Stimulated activated CD4-positive, alpha-beta T cell treated with anti-CD3 and anti-CD28 coated beads, TNF-alpha, amount 100 ng/mL, for 1 hour (primary cell): ENCODE measurements at places on chromosomes 3 and 15.

- no peak for DNase-seq
Measured at GRCh38 chr3:95351158-95351557, 1288.3 kb downstream of the NSUN3 start.

- no peak for DNase-seq
Measured at GRCh38 chr3:97938444-97938843, 33.8 kb downstream of the RIOX2 start.

- no peak for DNase-seq
Measured at GRCh38 chr3:100257586-100257985, 3.2 kb upstream of the TBC1D23 start.

DNA sequence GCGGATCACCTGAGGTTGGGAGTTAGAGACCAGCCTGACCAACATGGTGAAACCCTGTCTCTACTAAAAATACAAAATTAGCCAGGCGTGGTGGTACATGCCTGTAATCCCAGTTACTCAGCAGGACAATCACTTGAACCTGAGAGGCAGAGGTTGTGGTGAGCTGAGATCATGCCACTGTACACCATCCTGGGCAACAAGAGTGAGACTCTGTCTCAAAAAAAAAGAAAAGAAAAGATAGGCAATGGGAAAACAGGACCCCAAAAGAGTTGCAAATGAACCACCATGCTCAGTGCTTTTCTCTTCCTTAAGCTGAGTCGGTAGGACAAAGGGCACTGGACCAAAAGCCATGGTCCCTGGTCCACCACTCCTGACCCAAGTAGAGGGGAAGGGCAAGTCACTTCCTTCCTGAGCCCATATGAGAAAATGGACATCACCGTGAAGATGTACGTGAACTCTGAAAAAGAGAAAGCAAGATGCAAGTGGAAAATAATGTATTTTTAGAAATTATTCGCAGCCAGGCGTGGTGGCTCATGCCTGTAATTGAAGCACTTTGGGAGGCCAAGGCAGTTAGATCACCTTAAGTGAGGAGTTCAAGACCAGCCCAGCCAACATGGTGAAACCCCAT lies 2.6 kb downstream of the ITGB5 start:
- DNase-seq, result no peak

DNA sequence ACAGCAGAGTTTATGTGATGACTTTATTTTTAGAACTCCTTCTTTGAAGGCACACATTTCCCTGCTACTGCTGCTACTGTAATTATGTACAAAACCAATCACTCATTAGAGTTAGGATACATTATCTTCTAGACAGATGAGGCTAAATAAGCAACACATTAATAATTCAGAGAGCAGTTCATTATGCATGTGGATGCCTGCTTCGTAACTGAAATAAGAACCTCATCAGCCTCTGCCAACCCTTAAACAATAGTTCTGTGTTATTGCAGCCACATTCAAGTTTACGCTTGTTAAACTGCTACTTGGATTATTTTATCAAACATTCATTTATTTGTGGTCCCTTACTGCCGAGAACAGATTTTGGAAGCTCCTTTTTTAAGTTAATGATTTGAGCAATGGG lies 52.5 kb upstream of the C15orf61 start:
- DNase-seq, result no peak

DNA sequence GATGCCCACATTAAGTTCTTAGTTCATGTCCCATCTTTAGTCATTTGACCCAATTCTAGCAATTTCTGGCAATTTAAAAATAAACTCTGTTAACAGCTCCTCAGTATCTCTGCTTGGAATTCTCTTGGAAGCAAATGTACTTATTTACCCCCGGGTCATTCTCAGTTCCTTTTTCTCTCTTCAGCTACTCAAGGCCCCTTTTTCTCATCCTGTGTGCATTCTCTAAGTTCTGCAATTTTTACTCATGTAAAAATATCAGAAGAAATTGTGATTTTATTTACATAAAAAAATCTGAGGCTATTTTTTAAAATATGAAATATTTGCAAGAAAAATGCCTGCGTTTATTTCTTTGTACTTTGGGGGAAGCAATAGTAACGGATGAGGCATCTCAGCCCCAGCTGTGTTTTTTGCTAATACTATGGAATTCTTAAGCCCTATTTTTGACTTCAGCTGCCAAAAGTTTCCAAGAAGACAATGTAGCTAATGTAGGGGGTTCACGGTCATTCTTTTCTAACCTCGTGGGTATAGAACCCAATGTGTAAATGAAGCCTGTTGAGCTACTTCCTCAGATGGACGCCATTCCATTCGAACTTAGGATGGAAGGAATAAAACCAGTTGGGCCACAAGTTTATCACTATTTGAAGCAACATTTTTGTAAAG lies 20.0 kb downstream of the CERS3 start:
- DNase-seq, result no peak

- DNase-seq, result no peak
Measured at GRCh38 chr15:33825453-33825852, 142.8 kb upstream of the CHRM5 start.

DNA sequence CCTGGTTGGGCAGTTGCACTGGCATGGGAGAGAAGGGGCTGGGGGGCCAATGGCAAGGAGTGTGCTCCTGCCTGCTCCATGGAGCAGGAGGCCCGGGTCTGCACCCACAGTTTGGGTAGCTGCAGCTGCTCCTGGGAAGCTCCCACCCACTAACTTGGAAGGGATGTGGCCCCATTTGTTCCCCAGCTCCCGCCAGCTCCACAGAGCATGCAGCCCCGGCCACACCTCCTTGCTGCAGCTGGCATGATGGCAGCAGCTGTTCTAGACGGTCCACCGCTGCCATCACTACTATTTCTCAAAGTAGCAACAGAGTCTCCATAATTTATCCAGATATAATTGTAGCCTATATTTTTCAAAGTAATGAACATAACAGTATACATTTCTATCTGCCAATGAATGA lies 65.8 kb downstream of the PIK3CB start:
- DNase-seq, result no peak

GRCh38 chr3:37907906-37908305 lies 46.2 kb downstream of the CTDSPL start:
- DNase-seq, result no peak

GRCh38 chr15:70741677-70742293 lies 21.6 kb downstream of the UACA start:
- no peak for DNase-seq

GRCh38 chr3:178507507-178508442 lies 28.5 kb upstream of the KCNMB2 start:
- DNase-seq, result no peak

GRCh38 chr3:64247991-64248646 lies 22.9 kb upstream of the PRICKLE2 start:
- no peak for DNase-seq

GRCh38 chr3:27507515-27508266 lies 23.5 kb upstream of the SLC4A7 start:
- DNase-seq, result no peak

- DNase-seq, result no peak
Measured at GRCh38 chr15:50068016-50068415, 51.0 kb downstream of the ATP8B4 start.

GRCh38 chr15:50210462-50211157 lies 28.6 kb downstream of the SLC27A2 start:
- no peak for DNase-seq

DNA sequence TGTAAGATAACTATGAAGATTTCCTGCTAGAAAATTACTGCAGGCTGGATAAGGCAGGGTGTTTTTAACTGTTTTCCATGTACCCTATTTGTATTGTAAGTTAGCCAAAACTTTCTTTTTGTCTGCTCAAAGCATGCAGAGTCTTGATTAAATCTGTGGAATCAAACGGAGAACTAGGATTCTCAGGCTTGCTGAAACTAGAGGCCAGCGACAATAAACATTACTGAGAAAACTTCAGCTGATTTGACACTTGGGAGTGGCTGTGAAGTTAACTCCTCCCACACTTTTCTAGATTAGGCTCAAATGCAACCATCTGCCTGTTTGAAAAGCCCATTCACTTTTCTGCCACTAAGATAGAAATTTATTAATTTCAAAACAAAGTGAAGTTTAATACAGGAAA lies 153.2 kb upstream of the FRMD4B start:
- DNase-seq, result no peak

DNA sequence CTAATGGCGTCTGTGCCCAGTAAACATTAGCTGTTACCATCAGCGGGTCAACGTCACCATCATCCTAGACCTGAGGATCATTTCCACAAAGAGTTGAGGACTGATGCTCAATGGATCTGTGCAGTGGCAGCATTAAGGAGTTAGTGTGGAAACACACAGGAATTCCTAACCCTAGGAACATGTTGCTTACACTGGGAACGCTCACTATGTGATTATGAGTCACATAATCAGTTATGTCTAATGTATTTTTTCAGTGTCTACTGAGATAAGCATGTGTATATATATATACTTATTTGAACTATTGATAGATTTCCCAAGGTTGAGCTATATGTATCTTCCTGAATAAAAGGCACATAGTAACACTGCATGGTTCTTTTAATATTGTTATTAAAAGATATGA lies 19.0 kb downstream of the ARNT2 start:
- no peak for DNase-seq

GRCh38 chr15:73858062-73858461 lies 15.3 kb upstream of the TBC1D21 start:
- no peak for DNase-seq

DNA sequence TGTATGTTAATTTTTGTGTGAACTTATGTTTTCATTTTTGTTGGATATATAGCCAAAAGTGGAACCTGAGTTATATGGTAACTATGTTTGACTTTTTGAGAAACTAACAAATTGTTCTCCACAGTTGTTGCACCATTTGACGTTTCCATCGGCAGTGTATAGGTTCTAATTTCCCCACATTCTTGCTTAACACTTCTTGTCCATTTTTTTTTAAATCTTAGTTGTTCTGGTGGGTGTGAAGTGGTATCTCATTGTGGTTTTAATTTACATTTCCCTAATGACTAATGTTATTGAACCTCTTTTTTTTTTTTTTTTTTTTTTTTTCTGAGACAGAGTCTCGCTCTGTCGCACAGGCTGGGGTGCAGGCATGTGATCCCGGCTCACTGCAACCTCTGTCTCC lies 8.0 kb downstream of the NISCH start:
- DNase-seq, result no peak

GRCh38 chr3:157059661-157060060 lies 100.3 kb downstream of the CCNL1 start:
- DNase-seq, result no peak

- no peak for DNase-seq
Measured at GRCh38 chr15:30859091-30859874, 44.4 kb upstream of the FAN1 start.

DNA sequence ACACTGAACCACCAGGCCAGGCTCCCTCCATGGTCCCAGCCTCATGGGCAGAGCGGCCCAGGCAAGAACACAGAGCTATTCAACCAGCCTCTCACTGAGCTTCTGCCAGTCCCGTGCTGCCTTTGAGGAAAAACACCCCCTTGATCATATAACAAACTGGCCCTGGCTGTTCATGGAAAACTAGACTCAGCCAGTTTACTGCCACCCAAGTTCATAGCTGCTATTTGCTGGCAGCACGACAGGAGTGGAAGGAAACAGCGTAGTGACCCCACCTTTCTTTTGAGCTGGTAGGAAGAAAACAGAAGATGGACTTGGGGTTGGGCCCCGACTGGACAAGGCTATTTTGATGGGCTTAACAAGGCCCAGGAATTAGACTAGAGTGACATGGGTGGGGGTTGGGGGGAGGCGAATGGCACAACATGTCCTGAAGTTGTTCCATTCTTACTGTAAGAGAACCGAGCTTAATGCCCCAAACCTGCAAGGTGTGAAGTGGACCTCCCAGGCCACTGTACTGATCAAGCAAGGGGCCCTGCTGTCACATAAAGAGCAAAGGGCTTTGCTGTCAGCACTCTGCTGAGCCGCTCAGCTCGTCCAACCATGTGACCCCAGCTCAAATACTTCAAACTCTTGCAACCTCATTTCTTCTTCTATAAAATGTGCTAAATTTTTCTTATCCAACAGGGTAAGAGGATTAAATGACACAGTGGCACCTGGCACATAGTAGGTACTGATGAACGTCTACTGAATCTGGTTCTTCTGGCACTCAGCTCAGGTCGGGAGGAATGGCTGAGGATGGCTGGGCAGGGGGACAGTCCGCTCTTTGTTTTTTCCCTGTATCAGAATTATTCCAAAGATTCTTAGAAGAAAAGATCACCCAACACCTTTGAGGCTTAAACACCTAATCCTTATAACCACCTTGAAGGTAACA lies 1.6 kb downstream of the FBXL22 start:
- no peak for DNase-seq

DNA sequence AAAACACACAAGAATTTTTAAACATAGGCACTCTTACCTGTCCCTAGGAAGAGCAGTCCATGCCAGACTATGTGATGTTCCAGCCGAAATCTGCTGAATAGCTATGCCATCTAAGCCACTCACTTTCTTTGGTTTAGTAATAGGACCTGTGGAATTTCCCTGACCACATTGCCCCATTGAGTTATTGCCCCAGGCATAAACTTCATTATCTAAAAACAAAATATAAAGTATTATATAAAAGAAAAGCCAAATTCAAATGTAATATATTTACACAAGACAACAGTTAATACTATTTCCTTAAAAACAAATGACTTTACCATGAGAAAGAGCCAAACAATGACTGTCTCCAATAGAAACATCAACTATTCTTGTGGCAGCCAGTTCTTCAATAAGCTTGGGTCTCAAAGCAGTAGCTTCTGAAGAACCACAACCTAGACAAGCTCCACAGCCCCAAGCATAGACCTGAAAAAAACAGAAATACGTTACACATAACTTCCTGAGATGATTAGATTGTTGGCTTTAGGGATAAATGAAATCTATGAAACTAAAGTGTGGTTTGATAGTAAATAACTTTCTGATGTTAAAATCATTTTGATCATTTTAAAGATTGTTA lies 84.3 kb downstream of the HERC1 start:
- DNase-seq, result no peak

- DNase-seq, result no peak
Measured at GRCh38 chr3:49673121-49673714, 933 bp upstream of the APEH start.

- DNase-seq, result no peak
Measured at GRCh38 chr15:70200511-70201424, 103.1 kb upstream of the TLE3 start.

GRCh38 chr3:73409138-73409763 lies 215.5 kb downstream of the PDZRN3 start:
- DNase-seq, result no peak

DNA sequence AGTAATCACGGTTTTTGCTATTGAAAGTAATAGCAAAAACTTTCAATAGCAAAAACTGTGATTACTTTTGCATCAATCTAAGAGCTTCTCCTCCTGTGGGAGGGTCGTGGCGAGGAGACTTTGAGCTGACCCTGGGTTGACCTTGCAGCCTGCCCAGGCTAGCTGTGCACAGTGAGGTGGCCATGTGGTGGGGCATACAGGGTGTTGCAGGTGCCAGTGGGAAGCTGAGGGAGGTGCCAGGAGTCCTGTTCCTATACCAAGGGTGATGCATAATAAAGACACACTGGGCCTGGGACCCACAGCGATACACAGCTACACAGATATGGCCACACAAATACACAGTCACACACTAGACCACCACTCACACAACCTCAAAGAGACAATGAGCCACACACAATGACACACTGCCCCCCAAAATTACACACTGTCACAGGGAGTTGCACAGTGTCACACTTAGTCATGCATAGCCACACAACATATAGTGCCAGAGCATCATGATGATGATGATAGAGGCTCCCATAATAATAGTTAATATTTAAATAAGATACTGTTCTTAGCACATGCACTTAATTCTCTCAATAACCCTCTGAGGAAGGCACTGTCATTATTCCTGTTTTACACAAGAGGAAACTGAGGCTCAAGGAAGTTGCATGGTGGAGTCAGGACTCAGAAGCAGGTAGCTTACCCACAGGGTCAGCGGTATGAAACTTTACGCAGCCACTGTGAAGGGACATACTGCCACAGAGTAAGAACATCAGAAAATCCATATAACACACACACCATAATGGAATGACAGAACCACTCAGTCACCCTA lies 6.3 kb downstream of the PLCD1 start:
- DNase-seq, result no peak
